ENCODE measurements at places on chromosomes 7 and 10. TPM values are rescaled to one million over a fixed set of nuclear protein-coding genes. Genes with fewer than 3 reads are reported as not detected.

Gene NOD1
- total RNA-seq = 9.3 TPM

Gene SYT15B
- 1.5 TPM for total RNA-seq

Gene SPACDR
- 2.6 TPM for total RNA-seq

Gene SLC39A12
- not detected for total RNA-seq

Gene CYP2C19
- total RNA-seq = not detected

Gene HKDC1
- 4.2 TPM for total RNA-seq

Gene SPAG6
- not detected for total RNA-seq

- H3K4me1 ChIP-seq = no peaks in the 10 kb centered on the region
- no peak for DNase-seq
- no peak overlapping the region for H3K4me3 ChIP-seq
- no peaks in the 10 kb centered on the region for H3K27me3 ChIP-seq
Observed at GRCh38 chr7:55484241-55484640, 88.1 kb downstream of the VOPP1 start.

DNA sequence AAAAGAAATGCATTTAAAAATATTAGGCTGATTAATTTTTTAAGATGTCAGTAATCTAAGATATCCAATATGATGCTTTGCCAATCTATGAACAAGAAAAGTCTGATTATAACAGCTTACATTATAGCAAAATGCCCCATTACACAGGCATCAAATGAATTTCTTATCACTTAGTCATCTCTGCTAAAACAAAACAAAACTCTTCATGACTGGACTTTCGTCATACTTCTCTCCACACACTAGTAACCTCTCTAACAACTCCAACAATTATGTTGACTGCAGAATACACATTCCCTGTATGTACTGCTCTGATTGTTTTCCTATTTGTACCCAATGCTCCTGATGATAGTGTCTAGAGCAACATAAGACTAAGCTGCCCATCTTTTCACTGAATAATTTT, 3.8 kb upstream of the MKI67 start:
- no peak overlapping the region for H3K27ac ChIP-seq
- H3K36me3 ChIP-seq = no peaks in the 10 kb centered on the region
- H3K4me3 ChIP-seq = no peak overlapping the region

DNA sequence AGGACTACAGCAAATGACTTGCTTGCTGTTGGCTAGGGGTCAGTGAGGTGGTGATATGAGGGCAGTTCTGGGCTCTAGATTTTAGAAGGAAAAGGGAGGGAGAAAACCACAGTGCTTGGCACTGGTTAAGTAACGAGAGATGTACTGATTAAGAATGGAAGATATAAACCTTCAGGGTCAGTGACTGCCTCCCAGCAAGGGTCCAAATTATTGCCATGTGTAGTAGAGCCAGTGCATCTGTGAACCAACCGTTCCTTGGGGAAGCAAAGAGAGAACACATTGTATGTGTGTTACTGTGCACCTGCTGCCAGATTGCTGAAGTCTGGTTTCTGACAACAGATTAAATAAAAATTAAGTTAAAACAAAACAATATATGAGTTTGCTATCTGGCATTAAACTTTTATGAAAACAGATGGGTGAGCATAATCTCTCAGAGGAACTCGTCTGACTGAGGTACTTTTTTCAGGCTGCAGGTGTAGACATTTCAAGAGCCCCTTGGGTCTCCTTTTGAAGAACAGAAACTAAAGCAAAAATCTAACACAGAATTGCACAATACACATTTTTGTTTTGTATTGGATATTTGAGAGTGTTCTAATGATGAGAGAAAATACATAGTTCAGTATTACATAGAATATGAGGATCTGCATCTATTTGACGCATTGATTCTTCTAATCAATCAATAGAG, 1120.6 kb downstream of the SORCS3 start:
- no peak overlapping the region for H3K27ac ChIP-seq
- H3K36me3 ChIP-seq = no peaks in the 10 kb centered on the region
- no peak overlapping the region for H3K4me3 ChIP-seq
- DNase-seq = no peak
- no peaks in the 10 kb centered on the region for H3K4me1 ChIP-seq
- H3K27me3 ChIP-seq = peaks cover 2% of the 10 kb centered on the region

DNA sequence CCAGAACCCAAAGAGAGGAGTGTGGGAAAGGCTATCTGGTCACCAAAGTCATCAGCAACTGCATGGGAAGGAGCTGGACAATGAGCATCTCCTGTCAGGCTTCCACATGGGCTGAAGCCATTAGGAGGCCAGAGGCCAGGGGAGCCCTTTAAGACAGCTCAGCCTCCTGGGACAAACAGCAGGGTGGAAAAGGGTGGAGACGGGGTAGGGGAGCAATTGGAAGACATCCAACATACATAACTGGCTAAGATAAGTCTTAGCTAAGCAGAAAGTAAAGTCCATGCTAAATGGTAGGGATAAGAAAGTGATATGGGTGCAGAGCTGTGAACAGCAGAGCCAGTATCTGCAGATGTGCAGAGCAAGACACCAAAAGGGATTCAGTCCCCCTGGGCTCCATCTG, 1.5 kb upstream of the OAT start:
- H3K4me1 ChIP-seq = peaks cover 12% of the 10 kb centered on the region
- no peak for DNase-seq
- H3K4me3 ChIP-seq = no peak overlapping the region
- no peaks in the 10 kb centered on the region for H3K36me3 ChIP-seq
- H3K27me3 ChIP-seq = peaks cover 15% of the 10 kb centered on the region

DNA sequence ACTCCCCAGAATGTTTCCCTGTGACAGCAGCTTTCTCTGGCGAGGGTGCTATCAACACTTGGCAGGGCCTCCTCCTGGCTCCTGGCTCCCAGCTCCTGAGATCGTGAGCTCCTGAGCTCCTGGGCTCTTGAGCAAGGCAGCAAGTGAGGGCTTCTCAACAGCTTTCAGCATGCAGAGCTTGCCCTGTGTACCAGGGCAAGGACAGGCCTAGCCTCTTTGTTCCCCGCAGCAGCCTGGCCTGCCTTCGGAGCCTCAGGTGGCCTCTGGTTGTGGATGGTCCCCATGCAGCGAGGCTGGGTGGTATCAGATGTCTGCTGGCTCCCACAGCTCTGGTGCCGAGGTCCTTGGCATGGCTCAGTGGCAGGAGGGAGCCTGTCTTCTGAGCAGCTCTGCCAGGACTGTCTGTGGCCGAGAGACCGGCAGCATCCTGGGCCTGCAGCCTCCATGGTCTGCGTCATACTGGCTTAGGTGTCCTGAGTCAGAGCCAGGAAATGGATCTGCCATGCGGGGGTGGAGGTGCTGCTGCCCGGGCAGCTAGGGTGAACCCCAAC, 44.2 kb downstream of the ZMIZ1 start:
- DNase-seq = peak; percentile 88
- peak overlapping the region; percentile 81 for H3K27ac ChIP-seq
- H3K4me3 ChIP-seq = peak overlapping the region; percentile 0
- H3K4me1 ChIP-seq = peaks cover 50% of the 10 kb centered on the region
- peaks cover 6% of the 10 kb centered on the region for H3K36me3 ChIP-seq

GRCh38 chr10:785861-786214, 96.4 kb upstream of the DIP2C start:
- H3K27me3 ChIP-seq = no peaks in the 10 kb centered on the region
- H3K27ac ChIP-seq = no peak overlapping the region
- no peak overlapping the region for H3K4me3 ChIP-seq
- H3K36me3 ChIP-seq = no peaks in the 10 kb centered on the region
- H3K4me1 ChIP-seq = peaks cover 25% of the 10 kb centered on the region

DNA sequence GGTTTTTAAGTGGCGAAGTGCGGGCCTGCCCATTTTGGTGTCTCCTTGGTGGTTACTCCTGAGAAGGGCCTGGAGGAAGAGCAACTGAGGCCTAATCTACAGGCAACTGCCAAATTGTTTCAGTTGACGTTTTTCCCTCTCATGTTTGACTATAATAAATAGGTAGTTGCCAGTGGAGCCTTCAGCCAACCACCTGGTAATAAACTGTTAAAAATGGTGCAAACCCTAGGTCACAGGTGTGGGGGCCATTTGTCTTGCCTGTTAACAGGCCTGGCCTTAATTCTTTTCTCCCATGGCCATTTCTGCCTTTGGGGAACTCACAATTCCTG, 3.7 kb downstream of the IKZF1 start:
- H3K4me3 ChIP-seq = no peak overlapping the region
- H3K27ac ChIP-seq = no peak overlapping the region

GRCh38 chr7:149022756-149023360, 5.4 kb downstream of the PDIA4 start:
- H3K27me3 ChIP-seq = no peaks in the 10 kb centered on the region
- H3K4me3 ChIP-seq = no peak overlapping the region
- peaks cover 13% of the 10 kb centered on the region for H3K4me1 ChIP-seq
- H3K27ac ChIP-seq = no peak overlapping the region
- H3K36me3 ChIP-seq = peaks cover 16% of the 10 kb centered on the region
- DNase-seq = no peak

DNA sequence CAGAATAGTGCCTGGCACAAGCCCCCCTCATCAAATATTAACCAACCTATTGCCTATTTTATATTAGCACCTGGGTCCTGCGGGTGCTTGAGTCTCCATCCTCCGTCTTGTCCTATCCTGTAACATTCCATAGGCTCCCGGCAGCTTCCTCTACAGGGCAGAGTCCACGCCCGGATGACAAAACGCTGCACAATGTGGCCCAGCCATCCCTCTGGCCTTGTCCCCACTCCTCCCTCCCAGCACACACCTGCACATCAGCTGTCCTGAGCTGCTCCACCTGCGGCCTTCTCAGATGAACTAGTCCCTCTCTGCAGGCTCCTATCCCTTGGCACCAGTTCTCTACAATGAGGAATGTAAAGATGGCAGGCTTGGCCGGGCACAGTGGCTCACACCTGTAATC, 153.5 kb upstream of the PDE1C start:
- DNase-seq = no peak
- H3K36me3 ChIP-seq = no peaks in the 10 kb centered on the region
- no peaks in the 10 kb centered on the region for H3K4me1 ChIP-seq

- peaks cover 22% of the 10 kb centered on the region for H3K27me3 ChIP-seq
- no peak overlapping the region for H3K27ac ChIP-seq
- H3K4me1 ChIP-seq = peaks cover 13% of the 10 kb centered on the region
- H3K36me3 ChIP-seq = no peaks in the 10 kb centered on the region
- DNase-seq = no peak
Observed at GRCh38 chr7:140203556-140203955, 26.8 kb upstream of the KDM7A start.

GRCh38 chr10:95500097-95500496, 61.1 kb downstream of the SORBS1 start:
- no peaks in the 10 kb centered on the region for H3K27me3 ChIP-seq
- H3K27ac ChIP-seq = no peak overlapping the region
- H3K4me1 ChIP-seq = no peaks in the 10 kb centered on the region
- H3K4me3 ChIP-seq = no peak overlapping the region
- H3K36me3 ChIP-seq = no peaks in the 10 kb centered on the region
- no peak for DNase-seq

GRCh38 chr10:29710128-29710527, 75.4 kb upstream of the SVIL start:
- H3K4me3 ChIP-seq = no peak overlapping the region
- no peaks in the 10 kb centered on the region for H3K36me3 ChIP-seq
- peaks cover 4% of the 10 kb centered on the region for H3K4me1 ChIP-seq
- H3K27me3 ChIP-seq = no peaks in the 10 kb centered on the region
- H3K27ac ChIP-seq = no peak overlapping the region

DNA sequence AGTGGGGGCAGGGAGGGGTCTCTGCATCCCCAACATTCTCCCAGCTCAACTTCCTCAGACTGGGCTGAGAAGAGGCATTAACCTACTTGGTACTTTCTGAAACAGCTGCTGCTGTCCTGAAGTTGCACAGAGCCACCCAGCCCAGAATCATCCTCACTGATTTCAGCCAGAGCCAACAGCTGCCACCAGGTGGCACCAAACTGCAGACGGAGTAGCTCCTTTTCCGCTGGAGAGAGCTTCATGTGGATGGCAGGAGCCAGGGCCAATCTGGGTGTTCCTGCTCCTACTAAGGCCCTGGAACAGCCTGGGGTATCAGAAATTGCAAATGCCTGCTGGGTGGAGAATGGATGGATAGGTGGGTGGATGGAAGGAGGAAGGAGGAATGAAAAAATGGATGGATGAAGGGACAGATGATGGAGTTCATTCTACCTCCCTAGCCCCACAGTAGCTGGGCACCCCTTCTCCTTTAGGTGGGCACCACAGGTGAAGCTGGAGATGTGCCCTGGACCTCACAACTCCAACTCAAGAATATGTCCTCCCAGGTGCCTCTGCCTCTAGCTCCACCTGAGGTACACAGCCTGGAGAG, 11.8 kb upstream of the DRGX start:
- no peak overlapping the region for H3K27ac ChIP-seq
- H3K27me3 ChIP-seq = peaks cover 19% of the 10 kb centered on the region
- no peaks in the 10 kb centered on the region for H3K36me3 ChIP-seq
- H3K4me3 ChIP-seq = no peak overlapping the region
- no peaks in the 10 kb centered on the region for H3K4me1 ChIP-seq

DNA sequence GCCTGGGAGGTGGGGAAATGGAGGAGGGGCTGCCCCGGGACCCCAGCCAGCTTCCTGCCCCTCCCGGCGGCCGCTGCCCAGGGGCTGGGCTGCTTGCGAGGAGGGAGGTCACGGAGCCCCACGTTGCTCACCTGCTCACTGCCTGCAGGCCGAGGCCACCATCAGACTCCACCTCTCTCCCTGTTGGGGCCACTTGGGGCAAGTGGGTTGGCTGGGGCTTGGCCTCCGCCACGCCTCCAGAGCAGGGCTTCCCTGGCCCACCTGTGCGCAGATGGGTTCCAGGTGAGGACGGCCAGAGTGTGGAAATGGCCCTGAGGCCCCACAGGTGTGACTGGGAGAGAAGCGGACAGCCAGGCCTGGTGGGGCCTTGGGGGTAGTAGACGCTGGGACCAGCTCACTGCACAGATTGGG, 82.8 kb upstream of the DIP2C start:
- H3K4me1 ChIP-seq = peaks cover 7% of the 10 kb centered on the region
- no peak overlapping the region for H3K27ac ChIP-seq
- H3K36me3 ChIP-seq = no peaks in the 10 kb centered on the region
- no peak for DNase-seq

- H3K4me1 ChIP-seq = peaks cover 8% of the 10 kb centered on the region
- H3K36me3 ChIP-seq = no peaks in the 10 kb centered on the region
- no peak overlapping the region for H3K4me3 ChIP-seq
- H3K27me3 ChIP-seq = no peaks in the 10 kb centered on the region
Observed at GRCh38 chr10:75035975-75036708, 75.3 kb upstream of the SAMD8 start.

- no peak for DNase-seq
- H3K27ac ChIP-seq = no peak overlapping the region
- H3K4me3 ChIP-seq = no peak overlapping the region
- no peaks in the 10 kb centered on the region for H3K27me3 ChIP-seq
- H3K36me3 ChIP-seq = no peaks in the 10 kb centered on the region
Observed at GRCh38 chr7:150733482-150734095, 3.6 kb upstream of the GIMAP5 start.

DNA sequence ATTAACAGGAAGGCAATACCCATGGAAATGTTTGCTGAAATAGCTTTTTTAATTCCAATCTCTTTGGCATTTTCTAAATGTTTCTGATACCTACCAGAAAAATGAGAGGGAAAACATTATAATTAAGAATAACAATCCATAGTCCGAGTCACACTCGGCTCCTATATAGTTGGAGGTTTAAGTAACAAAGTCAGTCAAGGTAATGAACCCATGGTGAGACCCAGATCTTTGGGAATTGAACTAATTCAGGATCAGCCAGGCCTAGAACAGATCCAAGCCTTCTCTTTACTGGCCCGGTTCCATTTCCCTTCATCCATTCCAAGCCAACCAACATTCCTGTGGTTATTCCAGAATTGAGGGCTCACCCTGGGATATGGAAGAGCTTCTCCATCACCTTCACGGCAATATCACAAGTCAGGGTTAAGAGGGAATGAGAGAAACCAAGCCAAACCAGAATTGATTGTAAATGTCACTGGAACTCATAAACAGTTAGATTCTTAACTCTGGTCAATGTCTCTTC, 28.3 kb downstream of the ABCB4 start:
- DNase-seq = peak; percentile 56
- H3K27ac ChIP-seq = no peak overlapping the region
- no peak overlapping the region for H3K4me3 ChIP-seq

- no peak overlapping the region for H3K4me3 ChIP-seq
- H3K4me1 ChIP-seq = peaks cover 2% of the 10 kb centered on the region
- H3K27me3 ChIP-seq = no peaks in the 10 kb centered on the region
- H3K27ac ChIP-seq = no peak overlapping the region
- no peaks in the 10 kb centered on the region for H3K36me3 ChIP-seq
Observed at GRCh38 chr10:30493609-30494530, 59.9 kb downstream of the MAP3K8 start.
